ENCODE measurements at places on chromosomes 4 and X.

DNA sequence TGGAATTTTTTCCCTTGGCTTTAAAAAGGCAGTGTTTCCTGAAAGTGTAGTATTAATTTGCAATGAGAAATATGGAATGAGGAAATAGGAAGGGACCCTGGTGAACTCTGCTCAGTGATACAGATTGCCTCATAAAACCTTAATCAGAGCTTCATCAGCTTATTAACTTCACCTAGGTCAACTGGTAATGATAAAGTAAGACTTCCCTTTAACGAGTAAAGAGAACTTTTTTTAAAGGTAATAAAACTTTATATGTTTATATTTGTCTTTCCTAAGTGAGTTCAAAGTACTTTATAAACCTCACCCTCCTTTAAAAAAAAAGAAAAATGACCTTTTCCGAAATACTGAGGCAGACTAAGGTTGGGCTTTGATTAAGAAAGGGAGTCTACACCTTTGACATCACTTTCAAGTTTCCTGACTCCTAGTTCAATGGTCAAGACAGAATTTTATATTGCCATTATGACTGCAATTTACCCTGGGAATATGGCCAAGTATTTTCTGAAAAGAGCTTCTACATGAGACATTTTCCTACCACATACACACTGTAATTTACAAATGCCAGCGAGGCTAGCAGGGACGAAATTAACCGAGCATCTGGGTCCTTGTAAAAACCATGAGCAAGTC lies 706.3 kb upstream of the TENM3 start:
- no peak for DNase-seq

GRCh38 chr4:81896936-81897335 lies 425.2 kb upstream of the RASGEF1B start:
- no peak for DNase-seq

DNA sequence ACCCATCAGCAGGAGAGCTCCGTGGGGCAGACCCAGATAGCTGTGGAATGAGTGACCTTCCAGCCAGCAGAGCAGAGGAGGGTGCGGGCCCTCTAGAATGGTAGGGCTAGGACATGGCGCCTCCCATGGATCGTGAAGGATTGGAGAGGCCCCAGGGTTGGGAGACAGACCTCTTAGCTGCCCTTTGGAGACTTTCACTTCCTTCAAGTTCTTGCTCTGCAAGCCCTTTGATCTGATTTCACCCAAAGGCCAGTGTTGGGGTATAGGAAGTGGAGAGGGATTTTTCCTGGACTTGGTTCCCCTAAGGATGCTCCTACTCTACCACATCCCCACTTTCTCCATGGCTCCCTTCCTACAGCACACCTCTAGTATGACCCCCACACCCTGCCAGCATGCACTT lies 3.0 kb downstream of the SASH3 start:
- no peak for DNase-seq

- no peak for DNase-seq
Observed at GRCh38 chrX:127649011-127649410, 403.2 kb downstream of the ACTRT1 start.

- no peak for DNase-seq
Observed at GRCh38 chr4:123340381-123340701, 56.3 kb upstream of the SPRY1 start.

- no peak for DNase-seq
Observed at GRCh38 chrX:63739885-63740284, 45.1 kb downstream of the ARHGEF9 start.

All from CD4-positive, alpha-beta T cell treated with Interleukin-2 at 100 ng/mL for 4 hours (primary cell).